Iris pigment epithelial cell (primary cell): ENCODE measurements at places on chromosomes 6 and 20.
A peak's percentile ranks its signal among the peaks of the same experiment; 100 is the strongest.

DNA sequence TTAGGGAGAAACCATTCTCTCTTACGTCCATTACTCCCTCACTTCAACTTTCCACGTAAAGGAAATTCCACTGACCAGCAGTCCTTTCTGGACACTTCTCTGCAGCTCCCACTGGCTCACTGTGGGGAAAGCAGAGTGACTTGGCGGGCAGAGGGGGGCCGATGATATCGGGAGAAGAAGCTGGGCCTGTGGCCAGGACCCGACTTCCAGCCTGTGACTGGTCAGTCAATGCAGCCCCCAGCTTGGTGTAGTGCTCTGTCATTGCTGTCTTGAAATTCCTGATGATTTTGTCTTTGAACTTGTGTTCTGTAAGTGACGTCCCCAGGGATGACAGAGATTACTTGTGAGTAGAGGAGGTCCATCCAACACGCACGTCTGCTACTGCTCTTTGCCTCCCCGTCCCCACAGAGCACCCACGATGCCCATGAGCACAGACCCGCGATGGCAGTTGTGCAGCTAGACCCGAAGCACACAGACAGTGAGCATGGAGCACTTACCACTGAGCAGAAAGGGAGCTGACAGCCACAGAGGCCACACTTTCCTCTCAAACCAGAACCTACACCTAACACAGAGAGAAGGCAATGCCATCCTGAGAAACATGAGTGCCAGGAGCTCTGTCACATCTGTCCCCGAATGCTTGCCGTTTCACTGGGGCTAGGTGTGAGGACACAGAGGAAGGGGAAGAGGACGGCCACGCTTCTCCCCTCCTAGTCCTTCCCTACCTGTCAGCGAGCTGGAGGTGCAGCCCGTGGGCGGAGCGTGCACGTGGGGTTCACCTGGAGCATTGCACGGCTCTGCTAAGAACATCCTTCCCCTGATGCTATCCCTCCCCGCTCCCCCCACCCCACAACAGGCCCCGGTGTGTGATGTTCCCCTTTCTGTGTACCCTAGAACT lies 25.7 kb downstream of the DACT2 start:
- no peak for DNase-seq

- peak; percentile 37 for DNase-seq
These were observed 54.5 kb upstream of the DYNLRB1 start for GRCh38 chr20:34461779-34462087.

DNA sequence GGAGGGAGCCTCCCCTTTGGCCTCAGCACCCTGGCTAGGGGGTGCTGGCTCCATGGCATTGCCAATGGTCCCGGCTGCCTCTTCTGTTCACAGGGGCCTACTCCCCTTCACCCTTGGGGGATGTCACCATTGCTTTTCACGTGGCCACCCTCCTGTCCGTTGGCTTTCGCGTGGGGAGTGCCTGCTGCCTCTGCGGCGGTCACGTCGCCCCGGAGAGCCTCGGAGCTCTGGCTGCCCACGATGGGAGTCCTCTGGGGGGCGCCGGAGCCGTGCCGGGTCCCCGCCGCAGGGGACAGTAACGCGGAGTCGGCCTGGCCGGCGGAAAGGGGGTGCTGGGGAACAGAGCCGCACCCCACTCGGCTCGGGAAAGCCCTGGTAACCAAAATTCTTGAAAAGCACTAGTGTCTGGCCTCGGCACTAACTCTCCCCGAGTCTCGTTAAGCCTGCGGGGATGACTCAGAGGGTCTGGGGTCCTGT lies 661 bp upstream of the HEBP2 start:
- peak; percentile 28 for DNase-seq

DNA sequence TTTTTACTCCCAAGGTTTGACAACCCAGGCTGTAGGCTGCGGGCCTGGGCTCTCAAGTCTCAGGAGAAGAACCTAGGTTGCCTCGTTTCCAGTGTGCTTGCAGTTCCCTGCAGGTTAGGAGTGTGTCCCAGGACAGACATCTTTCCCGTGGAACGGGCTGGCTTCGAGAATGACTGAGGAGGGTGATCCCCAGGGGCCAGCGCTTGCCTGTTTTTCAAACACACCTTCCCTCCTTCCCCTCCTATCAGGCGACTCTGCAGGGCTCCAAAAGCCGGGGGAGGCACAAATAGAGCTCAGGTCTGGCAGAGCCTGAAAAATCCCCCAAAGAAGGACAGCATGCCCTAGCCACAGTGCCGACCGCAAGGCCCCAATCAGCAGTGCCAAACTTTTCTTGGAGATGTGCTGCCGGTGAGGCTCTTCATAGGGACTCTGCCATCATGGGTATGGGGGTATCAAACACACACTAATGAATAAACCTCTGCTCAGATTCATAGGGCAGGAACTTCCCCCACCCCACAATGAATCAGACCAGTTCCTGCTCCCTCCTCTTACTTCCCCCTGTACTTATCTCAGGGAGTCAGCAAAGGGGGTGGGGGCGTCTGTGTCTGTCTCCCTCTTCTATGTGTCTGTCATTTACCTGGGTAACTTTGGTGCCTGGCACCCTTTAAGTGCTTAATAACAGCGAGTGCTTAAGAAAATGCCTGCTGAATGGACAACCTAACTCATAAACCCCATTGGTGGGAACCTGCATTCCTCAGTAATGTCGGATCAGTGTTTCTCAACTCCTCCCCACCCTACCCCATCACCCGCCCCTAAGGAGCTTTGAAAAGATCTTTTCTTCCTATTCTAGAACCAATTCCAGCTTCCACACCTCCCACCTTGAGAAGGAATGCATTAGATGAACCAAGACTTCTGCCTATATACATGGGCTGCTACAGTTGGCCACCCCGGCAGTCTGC lies 1.6 kb downstream of the KCNG1 start:
- DNase-seq: peak; percentile 72

- DNase-seq: no peak
These were observed 156.5 kb upstream of the INSM1 start for GRCh38 chr20:20211274-20211987.

- DNase-seq: peak; percentile 64
These were observed 268.2 kb downstream of the CDC5L start for GRCh38 chr6:44655412-44656342.

- peak; percentile 57 for DNase-seq
These were observed 169.5 kb upstream of the LAMA2 start for GRCh38 chr6:128713461-128713860.

GRCh38 chr6:143465546-143465945 lies 14.9 kb downstream of the PEX3 start:
- peak; percentile 21 for DNase-seq

DNA sequence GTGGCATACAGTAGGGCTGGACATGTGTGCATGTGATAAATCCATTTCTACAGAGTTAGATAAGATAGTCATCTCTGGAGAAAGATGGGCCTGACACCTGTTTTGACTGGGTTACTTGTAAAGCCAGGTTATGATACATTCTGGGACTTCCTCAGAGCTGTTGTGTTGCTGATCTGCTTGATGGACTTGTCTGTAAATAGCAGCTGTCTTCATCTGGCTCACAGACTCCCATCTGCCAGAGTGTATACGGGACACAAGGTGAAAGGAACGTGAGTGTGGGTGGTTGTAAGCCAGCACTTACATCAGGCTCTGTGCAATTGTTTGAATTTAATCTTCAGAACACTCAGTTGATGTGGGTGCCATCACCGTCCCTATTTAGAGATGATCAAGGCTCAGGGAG lies 49.8 kb downstream of the ZDHHC14 start:
- DNase-seq: no peak

DNA sequence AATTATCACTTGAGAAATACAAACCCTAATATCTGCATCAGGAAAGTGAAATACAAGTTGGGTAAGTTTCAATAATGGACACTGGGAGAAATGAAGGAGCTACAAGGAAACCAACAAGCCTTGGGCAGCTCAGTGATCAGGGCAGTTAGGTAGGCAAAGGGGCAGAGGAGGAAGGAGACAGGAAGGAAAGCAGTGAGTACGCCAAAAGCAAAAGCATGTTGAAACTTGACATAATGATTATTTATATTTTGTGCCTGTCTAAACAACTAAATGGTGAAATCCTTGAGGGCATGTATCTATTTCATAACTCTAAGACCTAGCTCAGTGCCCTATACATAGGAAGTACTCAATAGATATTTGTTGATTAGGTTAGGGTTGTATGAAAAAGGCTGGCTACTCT lies 23.3 kb downstream of the PXT1 start:
- DNase-seq: no peak

DNA sequence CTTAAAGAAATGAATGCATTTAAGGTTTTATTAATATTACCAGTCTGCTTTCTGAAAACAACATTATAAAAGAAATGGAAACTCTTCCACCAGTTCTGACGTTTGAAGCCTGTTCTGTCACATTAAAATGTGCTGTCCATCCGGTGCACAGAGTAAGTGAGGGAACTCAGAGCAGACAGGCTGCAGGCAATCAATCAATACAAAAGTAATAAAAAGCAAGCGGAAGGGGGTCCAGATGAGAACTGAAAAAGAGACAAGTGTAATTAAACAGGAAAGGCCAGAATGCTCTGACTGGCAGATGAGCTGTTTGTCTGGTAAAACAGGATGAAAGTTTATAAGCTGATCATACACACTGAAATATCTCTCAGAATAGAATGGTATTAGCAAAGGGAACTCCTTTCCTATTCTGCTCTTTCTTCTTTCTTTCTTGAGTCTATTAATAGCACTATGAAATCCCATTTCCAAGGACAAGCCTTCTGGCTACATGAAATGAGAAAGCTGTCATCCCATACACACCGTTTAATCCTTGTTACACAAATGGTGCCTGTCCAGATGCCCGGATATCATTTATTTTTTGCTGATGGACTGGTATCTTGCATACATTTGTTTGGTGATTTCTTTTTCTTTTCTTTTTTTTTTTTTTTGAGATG lies 94.3 kb downstream of the RAMACL start:
- no peak for DNase-seq

- peak; percentile 3 for DNase-seq
These were observed 370.3 kb downstream of the CD109 start for GRCh38 chr6:74066168-74066871.

GRCh38 chr20:11780765-11781369 lies 136.8 kb upstream of the BTBD3 start:
- DNase-seq: no peak

DNA sequence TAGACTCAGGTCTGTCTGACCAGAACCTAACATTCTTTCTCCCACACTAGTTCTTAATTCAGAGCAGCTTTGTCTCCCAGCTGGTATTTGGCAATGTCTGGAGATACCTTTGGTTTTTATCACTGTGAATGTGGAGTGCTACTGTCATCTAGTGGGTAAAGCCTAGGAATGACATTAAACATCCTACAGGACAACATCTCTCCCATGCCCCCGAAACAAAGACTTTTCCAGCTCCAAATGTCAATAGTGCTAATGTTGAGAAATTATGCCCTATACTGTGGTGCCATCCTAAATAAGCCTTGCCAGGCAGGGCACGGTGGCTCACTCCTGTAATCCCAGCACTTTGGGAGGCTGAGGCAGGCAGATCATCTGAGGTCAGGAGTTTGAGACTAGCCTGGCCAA lies 4.2 kb upstream of the TTPAL start:
- peak; percentile 29 for DNase-seq

DNA sequence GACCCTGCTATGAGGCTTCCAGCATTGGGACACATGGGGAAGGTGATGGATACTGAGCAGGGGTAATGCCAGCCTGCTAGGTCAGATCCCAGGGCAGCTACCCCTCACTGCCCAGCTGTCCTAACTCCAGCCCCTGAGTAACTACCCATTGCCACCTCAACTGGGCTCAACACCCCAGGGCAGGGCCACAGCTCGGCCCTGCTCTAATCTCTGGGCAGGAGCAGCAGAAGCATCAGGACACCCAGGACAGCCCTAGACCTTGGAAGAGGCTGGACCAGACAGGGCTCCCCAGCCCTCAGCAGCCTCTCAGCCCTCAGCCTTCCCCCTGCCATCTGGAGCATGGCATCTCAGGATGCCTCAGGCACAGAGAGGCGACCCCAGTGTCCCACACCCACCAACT lies 67.4 kb upstream of the TOP1 start:
- DNase-seq: no peak

DNA sequence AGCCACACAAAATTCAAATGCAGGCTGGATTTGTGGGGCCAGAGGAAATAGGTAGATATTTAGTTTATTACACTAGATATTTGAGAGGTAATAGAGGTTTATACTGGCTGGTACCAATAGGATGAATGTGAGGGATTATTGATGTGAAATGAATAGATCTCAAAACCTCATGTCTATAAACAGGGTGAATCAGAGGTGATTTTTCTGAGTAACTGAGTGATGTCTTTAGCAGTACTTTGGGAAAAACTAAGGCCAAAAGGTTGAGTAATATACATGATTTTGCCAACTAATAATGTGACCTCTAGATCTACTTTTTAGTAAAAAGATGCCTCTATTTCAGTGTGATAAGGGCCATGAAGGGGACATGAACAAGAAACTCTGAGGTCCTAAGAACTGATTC lies 86.8 kb downstream of the HAO1 start:
- no peak for DNase-seq

- DNase-seq: peak; percentile 81
These were observed 58.7 kb downstream of the OTOR start for GRCh38 chr20:16806886-16807285.

- no peak for DNase-seq
These were observed 301.0 kb upstream of the RUNX2 start for GRCh38 chr6:45027126-45027525.

DNA sequence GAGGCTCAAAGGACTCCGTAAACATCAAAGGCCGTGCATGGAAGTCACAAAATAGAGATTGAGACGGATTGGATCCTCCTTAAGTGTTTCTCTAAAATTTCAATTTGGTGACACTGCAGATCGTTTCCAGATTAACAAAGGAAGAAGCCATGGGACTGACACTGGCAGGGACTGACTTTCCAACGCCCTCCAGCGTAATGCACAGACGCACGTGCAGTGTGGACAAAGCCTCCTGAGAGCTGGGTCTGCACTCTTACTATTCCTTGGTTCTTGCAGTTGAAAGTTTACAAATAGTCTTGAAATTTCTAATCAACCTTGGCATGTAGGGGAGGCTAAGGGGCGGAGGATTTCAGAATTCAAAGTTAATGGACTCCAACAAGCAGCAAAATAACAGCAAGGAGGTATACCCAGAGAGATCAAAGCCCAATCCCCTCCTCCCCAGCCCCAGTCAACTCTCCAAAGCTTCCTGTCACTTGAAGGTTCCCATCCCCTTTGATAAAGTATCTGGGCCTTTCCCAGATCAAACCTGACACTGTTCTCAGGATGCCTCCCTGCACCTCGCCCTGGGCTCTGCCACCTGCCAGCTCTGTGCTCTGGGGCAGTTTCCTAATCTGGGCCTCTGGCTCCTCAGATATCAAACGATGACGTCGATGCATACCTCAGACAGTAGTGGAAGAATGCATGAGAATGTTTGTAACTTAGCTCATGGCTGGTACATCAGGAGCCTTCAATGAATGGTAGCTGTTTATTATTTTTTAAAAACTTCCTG lies 106.5 kb upstream of the TRAF3IP2 start:
- DNase-seq: peak; percentile 93

DNA sequence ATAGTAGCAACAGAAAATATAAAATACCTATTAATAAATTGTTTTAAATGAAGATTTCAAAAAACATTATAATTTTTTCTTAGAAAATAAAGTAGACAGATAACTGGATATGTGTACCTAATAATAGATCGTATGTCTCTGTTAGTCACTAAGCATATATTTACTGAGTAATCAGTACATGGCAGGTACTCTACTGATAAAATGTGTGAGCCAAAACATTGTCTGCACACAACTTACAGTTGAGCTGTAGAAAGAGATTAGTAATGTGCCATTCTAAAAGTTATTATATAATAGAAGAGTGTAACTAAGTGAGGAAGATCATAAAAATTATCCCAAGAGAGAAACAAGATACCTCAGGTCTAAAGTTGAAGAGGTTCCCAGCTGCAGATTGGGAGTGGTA lies 929.9 kb upstream of the EPHA7 start:
- no peak for DNase-seq
